Stimulated activated CD4-positive, alpha-beta T cell treated with anti-CD3 and anti-CD28 coated beads, Interleukin-4, amount 100 ng/mL, for 4 hours (primary cell): ENCODE measurements at places on chromosomes 16 and 17.

- DNase-seq: no peak
Measured at GRCh38 chr16:56354746-56355145, 70.6 kb downstream of the AMFR start.

DNA sequence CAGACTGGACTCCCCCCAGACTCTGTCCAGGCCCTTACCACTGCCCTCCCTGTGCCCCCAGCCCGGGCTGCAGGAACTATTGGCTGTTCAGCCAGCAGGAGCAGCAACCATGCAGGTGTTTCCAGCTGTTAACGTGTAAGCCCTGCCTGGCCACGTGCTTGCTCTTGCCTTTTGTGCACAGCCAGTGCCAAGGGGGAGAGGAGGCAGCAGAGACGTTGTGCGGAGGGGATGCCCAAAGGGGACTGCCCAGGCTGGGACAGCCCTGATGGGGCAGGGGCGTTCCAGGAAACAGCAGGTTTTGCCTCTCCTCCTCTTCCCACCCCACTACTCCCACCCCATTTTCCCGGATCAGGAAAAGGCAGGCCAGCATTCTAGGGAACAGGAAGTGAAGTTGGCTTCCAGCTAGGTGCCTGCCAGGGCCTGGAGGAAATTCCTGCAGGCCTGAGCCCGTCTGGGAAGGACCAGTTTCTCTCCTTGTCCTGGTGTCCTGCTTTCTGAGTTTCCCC lies 16.7 kb upstream of the LASP1NB start:
- DNase-seq: no peak

DNA sequence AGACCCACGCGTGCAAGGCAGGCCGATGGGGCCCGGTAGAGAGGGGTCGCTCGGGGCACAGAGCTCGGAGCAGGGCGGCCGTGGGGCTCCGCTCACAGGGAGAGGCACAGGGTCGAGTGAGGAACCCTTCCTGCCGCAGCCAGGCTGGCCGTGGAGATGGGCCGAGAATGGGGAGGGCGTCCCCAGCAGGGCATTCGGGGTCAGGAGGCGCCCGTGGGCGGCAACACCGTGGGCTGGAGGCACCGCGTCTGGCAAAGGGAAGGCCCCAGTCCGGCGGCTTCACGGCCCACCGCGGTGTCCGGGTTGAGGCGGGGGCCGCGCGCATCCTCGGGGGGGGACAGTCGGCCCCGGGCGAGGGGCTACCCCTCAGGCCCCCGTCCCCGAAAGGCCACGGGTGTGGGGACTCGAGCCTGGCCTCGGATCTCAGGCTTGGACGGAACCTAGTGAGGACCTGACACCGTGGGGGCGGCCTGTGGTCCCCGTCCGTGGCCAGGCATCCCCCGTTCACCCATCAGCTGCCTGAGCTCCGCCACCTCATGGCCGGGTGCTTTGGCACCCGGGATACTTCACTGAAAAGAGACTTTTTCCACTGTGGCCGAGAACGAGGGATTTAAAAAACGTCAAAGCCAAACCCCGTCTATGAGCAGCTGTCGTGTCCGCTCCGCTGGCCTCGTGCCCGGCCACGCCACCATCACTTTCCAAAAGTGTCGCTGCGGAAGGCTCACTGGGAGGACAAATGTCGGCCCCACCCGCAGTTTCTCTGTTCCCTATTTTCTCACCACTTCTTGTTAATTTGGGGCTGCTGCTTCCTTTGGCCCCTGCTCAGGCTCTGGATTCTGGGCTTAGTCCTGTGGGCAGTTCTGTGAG lies 73.6 kb downstream of the METRNL start:
- no peak for DNase-seq

GRCh38 chr17:5500589-5501391 lies 14.4 kb downstream of the MIS12 start:
- DNase-seq: peak; percentile 69
